Gastroesophageal sphincter (tissue), 4 donors: ENCODE measurements at places on chromosomes 2 and 18. TPM values are rescaled to one million over a fixed set of nuclear protein-coding genes. Genes with fewer than 3 reads are reported as not detected.

CRYGD gene
- total RNA-seq: not detected

TEKT4 gene
- total RNA-seq: not detected

PTPRN gene
- not detected for total RNA-seq

DAW1 gene
- not detected for total RNA-seq

ATP6V1B1 gene
- total RNA-seq: not detected

IL36A gene
- total RNA-seq: not detected

MOCOS gene
- 1.9 TPM for total RNA-seq

ROCK1 gene
- total RNA-seq: 135 TPM

SLC11A1 gene
- 8.0 TPM for total RNA-seq

IL37 gene
- not detected for total RNA-seq

- ATAC-seq: no peak
Observed at GRCh38 chr2:122988395-122989221, 1036.5 kb upstream of the CNTNAP5 start.

GRCh38 chr2:126901459-126901858 is 2.8 kb downstream of the TEX51 start:
- ATAC-seq: no peak

DNA sequence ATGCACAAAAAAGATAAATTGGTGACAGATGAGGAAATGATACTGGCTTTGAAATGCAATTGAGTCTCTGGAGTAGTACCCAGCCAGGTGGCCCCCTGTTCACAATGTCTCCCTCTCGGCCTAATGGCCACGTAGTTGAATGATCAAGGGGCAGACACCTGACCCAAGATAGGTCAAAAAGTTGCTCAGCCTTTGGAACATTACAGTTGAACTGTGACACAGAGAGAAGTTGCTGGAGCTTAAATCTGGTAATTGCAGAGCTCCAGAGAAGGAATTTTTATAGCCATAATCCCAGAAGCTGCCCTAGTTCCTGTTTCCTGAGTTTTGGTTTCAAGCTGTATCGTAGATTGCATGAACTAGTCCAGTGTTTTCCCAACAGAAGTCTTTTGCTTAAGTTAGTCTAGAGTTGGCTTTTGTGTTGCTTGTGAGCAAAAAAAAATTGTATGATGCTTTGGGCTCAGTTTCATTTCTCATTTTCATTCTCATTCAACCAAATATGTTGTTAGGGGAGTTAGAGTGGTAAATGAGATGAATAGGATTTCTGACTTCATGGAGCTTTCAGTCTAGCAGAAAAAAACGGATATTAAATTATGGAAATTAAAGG is 117.9 kb downstream of the CSRNP3 start:
- no peak for ATAC-seq

- ATAC-seq: no peak
Observed at GRCh38 chr2:179044500-179044899, 5.4 kb downstream of the CCDC141 start.

DNA sequence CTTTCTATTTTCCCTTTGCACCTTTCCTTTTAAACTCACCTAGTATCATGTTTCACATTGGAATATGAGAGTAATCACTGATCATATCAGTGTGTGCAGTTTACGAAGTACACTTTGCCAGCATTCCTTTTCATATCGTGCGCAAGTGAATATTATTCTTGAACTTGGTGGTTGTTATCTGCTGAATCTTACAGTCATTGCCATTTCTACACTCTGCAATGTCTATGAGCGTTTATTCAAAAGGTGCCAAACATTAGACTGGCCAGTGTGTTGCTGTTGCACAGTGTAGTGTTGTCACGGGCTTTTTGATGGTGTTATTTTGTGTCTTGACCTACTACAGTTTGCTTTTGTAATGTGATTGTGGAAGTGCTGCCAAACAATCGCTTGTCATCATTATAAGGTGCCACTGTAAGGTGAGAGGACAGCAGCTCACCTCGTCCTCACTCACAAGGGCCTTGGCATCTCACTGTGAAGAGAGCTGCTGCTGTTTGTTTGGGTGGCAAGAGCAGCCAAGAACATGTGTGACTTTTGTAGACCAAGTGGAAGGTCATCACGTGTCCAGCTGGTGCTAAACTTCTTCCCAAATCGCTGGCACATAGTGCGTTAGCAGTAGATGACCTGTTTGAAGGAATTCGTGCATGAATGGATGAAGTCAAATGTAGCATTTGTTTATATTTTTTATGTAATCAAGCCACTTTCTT is 113.3 kb downstream of the MYO1B start:
- no peak for ATAC-seq

DNA sequence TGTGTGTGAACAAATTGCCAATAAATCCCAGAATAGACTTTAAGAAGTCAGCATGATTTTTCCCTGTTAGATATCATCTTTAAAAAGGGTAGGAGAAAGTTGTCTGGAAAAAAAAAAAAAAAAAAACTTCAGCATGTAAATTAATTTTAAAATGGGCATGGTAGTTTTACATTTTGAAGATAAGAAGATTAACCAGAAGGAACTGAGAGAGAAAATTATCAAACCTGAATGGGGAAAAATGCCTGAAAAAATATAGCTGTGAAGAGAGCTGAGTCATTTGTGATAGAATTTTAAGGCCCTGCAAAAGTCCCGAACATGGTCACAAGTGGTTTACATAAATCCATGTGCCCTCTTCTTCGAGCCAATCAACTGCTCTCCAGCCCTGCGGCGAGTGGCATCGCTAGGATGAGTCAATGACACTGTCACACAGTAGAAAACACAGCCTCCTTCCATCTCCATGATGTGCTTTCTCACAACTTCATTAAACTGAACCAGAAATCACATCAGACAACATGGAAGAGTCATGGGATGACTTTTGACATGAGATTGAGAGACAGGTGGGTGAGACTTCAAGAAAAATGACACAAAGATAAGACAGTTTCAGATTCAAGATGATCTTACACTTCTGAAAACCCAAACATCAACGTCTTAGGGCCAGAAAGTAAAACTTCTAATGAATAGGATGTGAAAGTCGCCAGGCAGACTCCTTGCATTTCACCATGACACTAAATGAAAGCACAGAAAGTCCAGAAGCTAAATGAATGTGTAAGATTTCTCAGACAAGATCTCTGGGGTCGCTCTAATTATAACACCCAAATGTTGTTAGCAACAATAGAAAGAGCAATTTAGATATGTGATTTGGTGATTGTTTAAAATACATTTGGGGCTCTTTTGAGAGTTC is 273.0 kb upstream of the ID2 start:
- ATAC-seq: no peak

- no peak for ATAC-seq
Observed at GRCh38 chr2:47309952-47310800, 92.8 kb upstream of the MSH2 start.

DNA sequence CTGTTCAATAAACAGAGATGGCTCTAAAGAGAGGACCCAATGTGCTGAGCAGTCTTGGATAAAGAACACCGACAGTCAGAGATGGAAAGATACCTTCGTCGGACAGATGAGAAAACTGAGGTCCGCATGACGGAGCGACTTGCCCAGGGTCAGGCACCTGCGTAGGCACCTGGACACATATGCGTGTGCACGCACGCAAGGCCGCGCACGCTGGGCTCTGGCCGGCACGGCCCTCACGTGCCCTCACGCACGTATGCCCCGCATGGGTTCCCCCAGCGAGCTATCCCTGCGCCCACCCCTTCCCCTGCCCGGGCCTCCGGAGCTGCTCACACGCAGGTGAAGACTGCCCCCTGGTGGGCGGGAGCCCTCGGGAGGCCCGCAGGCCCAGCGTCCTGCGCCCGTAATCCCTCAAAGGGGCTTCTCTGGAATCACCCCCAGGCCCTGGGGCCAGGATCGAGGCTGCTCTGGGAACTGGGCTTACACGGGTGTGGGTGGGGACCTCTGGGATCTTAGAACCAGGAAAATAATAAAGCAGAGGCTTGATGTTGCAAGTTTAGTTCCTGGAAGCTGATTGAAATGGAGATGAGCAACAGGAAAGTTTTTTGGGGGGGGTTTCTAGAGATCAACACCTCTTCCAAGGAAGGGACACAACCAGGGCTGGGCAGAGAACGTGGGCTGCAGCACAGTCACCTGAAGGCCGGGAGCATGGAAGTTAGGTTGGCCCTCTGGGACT is 246.3 kb downstream of the TNS1 start:
- peak; percentile 81 for ATAC-seq

DNA sequence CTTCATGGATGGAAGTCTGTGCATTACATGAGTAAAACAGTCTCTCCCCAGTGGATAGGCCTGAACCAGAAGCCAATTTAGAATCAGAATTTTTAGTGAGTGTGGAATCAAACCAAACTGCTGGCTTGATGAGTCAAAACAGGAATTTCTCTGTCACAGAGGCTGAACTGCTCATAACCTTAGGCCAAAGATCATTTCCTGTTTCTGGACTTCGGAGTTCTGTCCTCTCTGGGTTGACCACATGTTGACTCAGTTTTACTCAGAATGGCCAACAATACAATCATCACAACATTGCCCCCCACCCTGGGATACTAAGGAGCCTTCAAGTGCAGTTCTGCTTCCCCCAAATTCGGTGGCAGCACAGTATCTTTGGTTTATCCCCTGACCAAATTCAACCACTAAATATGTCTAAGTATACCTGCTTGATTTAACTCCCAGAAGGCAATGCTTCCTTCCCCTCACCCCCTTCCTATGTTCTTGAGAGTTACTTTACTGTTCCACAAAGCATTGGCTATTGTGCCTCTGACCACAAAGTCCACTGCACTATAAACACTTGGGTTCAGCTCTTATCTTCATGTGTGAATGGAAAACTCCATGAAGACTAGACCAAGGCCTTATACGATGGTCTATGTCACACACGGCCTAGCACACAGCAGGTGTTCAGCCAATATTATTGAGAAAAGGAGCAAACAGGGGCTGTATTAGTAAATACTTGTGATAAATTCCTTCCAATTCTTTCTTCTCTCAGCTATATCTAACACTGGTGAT is 67.8 kb downstream of the NXPH2 start:
- ATAC-seq: no peak

DNA sequence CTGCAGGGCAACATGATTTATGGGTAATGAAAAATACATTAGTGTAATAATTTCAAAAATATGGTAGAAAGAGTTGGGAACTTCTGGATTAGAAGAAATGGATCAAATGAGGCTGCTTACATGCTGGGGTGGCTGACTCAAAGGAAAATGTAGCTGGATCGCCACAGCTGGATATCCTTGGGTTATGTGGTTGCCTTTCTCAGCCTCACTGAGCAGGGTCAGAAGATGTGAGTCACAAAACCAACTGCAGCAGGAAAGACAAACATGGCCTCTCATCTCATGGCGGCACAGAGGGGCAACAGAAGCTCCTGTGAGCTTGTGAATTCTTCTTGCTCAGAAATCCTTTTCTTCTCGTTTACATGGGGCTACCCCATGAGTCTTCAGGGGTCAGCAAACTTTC is 317.1 kb upstream of the SPRED2 start:
- no peak for ATAC-seq

GRCh38 chr18:44803019-44803650 is 122.4 kb downstream of the SETBP1 start:
- ATAC-seq: peak; percentile 97

- no peak for ATAC-seq
Observed at GRCh38 chr2:241313543-241314095, 1.9 kb downstream of the HDLBP start.

- ATAC-seq: no peak
Observed at GRCh38 chr2:166180951-166181812, 53.4 kb upstream of the SCN1A start.

DNA sequence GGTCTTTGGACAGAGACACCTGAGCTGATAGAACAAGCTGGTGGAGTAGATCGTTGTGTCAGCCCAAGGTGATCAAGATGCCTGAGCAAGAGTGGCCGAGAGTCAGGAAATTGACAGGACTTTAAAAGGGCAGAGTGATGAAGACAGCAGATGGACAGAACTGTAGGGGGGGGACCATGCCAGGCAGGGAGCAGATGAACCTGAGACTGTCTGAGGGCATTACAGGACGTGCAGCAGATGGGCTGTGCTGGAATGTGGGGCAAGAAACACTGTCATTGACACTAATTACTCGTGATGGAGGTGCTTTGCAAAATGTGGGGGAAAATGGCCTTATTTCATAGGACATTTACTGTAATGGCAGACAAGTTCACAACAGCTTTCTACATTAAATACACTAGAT is 225.0 kb downstream of the THSD7B start:
- no peak for ATAC-seq

- no peak for ATAC-seq
Observed at GRCh38 chr2:239951129-239951734, 73.9 kb downstream of the NDUFA10 start.

DNA sequence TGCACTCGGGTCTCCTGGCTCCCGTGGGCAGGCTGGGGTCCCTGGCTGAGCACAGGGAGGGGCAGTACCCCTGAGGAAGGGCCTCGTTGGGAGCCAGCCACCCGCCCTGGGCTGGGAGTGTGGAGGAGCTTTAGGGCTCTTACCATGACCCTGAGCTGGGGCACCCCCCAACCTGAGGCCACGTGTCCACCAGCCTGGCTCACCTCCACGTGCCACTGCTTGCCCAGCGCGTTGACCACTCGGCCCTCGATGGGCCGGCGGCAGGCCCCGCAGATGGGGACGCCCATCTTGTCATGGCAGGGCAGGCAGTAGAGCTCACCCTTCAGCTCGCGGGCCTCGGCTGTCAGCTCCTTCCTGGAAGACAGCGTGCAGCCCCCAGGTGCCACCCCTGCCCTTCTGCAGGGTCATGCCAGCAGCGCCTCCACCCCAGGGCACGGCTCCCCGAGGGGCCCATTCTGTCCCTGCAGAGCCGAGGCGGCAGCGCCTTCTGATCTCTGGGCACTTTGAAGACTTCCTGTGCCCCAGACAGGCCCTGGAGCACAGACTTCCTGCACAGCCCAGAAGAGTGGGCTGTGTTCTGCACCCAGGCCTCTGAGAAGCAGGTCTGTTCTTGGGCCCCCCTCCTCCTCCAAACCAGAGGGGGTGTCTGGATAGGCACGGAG is 4.0 kb upstream of the GPR17 start:
- ATAC-seq: no peak

DNA sequence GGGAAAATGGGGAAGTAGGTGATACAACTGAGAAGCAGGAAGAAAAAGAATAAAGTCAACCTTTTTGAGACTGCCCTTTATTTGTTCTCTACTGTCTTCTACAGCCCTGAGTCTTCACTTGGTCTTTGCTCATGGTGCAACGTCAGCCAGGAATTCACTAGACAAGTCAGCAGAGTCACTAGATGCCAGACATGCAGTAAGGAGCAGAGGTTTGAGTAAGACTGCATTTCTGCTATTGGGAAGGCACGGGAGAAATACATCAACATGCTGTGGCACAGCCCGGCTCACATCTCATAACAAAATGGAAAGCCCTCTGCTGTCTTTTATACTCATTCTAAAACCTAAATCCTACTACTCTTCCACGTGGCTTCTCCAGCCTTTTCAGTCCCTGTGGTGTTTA is 67.1 kb downstream of the PRELID3A start:
- no peak for ATAC-seq

DNA sequence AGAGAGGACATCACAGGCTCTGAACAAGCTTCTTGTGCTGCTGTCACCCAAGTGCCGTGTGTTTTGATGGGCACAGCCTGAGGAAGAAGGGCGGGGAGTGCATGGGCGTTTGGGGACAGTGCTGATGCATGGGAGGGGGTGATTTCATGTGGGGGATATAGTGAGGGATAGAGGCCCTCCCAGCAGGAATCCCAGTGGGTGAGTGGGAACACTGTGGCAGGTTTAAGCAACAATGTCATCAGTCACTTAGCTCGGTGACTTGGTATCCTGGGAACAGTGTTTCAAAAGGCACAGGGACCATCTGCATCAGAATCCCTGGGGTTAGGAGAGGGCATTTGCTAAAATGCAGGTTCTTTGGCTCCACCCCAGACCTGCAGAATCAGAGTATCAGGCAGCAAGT is 609 bp downstream of the SIGLEC15 start:
- ATAC-seq: no peak

- no peak for ATAC-seq
Observed at GRCh38 chr2:201785135-201785534, 4.4 kb upstream of the ALS2 start.

GRCh38 chr2:26976237-26976636 is 5.8 kb downstream of the MAPRE3 start:
- ATAC-seq: no peak
